Activated T-cell treated with anti-CD3 and anti-CD28 coated beads for 24 hours (primary cell): ENCODE measurements at places on chromosomes 12 and 14.
A peak's percentile ranks its signal among the peaks of the same experiment; 100 is the strongest.

- DNase-seq = no peak
Observed at GRCh38 chr12:88424791-88425730, 155.2 kb downstream of the KITLG start.

GRCh38 chr12:63952995-63953394 lies 108.5 kb downstream of the SRGAP1 start:
- no peak for DNase-seq

DNA sequence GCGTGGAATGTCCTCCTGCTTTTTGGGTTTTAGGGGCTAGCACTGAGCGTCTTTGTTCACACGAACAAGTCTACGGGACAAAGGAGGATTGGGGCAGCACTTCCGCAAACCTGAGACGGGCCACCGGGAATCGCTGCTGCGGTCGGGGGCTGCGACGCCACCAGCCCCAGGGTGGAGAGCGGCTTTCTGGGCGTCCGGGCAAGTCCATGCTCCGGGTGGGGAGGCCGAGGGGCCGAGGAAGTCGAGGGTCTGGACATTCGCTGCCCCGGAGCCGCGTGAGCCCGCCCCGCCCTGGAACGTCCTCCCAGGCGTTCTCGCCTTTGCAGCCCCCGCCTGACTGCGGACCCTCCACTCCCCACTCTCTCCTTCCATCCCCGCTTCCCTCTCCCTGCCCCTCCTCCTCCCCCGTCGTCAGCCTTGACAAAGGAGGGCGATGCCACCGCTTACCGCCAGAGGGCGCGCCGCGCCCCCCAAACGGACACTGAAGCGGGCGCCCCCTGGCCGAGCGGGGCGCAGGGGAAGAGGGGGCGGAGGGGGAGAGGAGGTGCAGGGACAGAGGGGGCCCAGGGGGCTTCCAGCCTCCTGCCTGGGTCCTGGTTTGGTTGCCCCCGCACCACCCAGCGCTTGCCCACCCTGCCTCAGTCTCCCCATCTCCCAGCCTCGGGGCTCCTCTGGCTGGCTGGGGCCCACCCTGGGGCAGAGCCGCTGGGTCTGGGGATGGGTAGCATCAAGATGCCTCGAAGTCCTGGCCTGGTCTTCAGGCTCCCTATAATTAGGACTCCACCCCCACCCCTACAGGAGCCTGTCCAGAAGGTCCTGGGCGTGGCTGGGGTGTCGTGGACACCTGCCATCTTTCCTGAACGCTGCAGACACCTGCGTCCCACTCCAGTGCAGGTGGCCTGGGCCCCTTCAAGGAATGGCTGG lies 39.1 kb upstream of the INF2 start:
- peak; percentile 59 for DNase-seq

- DNase-seq = no peak
Observed at GRCh38 chr14:104515811-104516780, 63.5 kb upstream of the C14orf180 start.

DNA sequence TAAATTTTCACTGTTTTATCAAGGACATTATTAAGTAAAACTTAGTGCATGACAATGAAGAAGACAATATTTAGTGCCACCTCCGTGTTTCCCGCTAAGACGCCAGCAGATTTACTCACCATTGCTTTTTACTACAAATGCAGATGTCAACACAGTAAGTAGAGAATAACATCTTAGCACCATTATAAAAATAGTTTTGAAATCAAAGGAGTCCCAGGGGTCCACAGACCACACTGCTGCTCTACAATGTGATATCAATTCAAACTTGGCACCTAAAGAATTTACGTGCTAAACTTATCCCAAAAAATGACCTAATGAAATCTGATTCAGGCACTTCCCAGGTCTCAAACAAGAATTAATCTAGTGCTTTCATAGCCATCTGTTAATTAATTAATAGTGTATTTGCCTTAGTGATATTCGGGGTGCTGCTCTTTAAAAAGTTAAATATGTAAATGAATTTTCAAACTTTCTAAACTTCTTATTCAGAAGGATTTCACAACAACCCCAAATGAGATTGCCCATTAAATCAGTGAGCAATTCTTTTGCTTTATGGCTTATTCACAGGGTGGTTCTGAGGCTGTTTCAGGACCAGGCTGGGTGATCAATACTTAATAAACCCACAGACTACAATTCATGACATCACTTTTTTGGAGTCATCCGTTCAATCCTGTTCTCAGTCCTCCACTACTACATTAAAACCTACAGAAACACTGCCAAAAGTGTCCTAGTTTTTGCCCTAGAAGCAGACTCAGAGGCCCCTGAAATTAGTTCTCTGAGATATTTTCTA lies 161.3 kb upstream of the LMNTD1 start:
- no peak for DNase-seq

GRCh38 chr12:25311506-25311905 lies 60.8 kb upstream of the KRAS start:
- DNase-seq = no peak

GRCh38 chr12:66120477-66120876 lies 10.1 kb downstream of the LLPH start:
- DNase-seq = no peak

GRCh38 chr12:56137853-56138571 lies 9.9 kb downstream of the ESYT1 start:
- no peak for DNase-seq

GRCh38 chr12:95390192-95390591 lies 83.8 kb upstream of the METAP2 start:
- no peak for DNase-seq

- DNase-seq = peak; percentile 4
Observed at GRCh38 chr12:98002887-98003493, 512.4 kb upstream of the TMPO start.

DNA sequence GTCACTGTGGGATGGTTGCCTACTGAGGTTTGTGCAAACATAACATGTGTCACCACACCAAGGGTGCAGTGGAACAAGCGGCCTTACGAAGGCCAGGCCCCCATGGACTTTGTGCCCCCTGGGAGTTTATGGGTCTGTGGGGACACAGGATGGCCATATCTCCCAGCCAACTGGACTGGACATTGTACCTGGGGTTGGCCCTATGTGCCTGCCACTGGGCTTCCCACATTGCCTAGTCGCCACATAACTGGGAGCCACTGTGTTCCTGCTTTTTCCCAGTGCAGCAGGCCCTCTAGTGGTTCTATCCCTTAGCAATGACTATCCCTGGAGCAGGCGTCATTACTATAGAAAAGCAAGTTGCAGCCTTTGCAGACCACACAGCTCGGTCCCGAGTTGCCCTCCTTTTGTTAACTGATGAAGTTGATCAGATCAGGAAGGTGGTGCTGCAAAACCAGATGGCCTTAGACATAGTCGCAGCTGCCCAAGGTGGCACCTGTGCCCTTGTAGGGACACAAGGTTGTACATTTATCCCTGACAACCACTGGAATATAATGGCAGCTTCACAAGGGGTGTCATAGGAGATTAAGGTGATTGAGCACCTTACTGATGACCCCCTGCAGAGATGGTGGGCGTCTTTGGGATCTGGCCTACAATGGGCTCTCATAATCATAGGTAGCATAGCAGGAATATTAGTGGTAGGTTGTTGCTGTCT lies 15.2 kb upstream of the RNASE12 start:
- no peak for DNase-seq

GRCh38 chr12:110280779-110281548 lies at the start of gene ATP2A2:
Gene ATP2A2 (plus strand): TSS chr12:110281247. CDS start chr12:110281790, 543 bp downstream.
- peak; percentile 82 for DNase-seq

GRCh38 chr14:89240414-89240813 lies 176.6 kb downstream of the FOXN3 start:
- no peak for DNase-seq

DNA sequence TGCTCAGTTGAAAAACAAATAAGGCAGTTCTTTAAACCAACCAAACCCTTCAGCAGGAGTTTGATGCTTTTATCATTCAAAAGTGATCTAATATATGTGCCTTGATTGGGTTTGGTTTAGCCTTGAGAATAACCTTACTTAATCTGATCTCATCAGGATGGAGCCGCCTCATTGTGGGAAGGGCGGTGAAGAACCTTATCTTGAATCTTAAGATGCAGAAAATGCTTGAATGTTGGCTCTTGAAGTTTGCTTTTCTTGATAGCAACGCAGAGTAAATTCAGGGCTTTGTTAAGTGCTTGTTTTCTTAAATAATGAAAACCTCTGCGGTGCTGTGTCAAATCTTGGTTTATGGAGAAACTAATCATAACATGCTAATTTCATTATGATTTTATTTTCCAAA lies 138.2 kb downstream of the MON2 start:
- no peak for DNase-seq

DNA sequence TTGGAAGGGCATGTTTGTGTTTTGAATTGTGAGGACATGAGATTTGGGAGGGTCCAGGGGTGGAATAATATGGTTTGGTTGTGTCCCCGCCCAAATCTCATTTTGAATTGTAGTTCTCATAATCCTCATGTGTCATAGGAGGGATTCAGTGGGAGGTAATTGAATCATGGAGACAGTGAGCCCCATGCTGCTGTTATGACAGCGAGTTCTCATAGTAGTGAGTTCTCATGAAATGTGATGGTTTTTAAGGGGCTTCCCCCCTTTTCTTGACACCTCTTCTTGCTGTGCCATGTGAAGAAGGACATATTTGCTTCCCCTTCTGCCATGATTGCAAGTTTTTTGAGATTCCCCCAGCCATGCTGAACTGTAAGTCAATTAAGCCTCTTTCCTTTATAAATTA lies 260.0 kb downstream of the DUSP6 start:
- peak; percentile 20 for DNase-seq

- DNase-seq = no peak
Observed at GRCh38 chr12:6323340-6323994, 13.0 kb downstream of the PLEKHG6 start.

GRCh38 chr14:74945261-74945851 lies 10.0 kb downstream of the PGF start:
- DNase-seq = no peak

DNA sequence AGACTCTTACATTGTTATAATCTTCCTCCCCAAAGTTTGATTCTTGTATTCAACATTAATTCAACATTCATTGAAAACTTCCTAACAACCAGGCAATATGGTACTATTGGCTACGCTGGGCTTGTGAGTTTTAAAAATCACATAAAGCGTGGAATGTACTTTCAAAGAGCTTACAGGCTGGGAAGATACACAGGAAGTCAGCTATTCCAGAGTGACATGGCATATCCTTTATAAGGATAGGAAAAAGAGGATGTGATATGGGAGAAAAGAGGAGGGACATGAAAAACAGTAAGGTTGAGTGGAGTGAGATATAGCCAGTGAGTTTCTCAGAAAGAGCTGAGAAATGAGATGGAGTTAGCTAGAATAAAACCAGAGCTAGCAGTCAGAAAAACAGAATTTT lies 103.6 kb upstream of the ATF7IP start:
- DNase-seq = no peak

DNA sequence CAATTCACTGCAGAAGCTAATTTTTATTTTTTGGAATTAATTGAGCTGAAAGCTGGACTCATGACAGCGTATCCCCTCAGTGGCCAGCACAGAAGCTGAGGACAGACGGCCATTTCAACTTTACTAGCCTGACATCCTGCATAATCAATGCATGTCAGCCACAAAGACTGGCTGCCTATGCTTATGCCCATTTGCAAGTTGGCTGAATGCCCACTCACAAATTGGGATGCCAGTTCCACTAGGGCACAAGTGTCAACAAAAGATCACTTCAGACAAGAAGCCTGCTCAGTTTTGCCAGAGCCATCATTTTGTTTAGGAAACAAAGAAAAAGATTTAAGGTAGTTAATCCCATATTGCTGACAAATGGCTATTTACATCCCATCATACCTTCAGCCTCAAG lies 417.6 kb downstream of the NOVA1 start:
- no peak for DNase-seq

DNA sequence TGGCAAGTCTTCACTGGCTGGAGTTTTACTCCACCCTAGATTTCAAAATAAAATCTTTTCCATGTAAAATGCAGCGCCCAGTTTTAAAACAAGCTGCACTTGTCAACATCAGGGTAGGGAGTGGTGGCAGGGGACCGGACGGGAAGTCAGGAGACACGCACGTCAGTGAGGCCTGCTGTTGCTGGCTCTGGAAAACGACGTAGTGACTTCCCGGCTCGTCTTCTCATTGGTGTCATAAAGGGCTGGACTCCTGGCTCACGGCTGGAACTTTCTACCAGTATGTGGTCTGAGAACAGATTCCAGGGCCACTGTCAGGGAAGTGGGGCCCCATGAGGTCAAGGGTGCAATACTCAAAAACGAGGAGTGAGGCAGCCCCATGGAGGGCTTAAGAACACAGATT lies 64.2 kb upstream of the FOXN3 start:
- DNase-seq = no peak

- no peak for DNase-seq
Observed at GRCh38 chr14:76546426-76547221, 170.7 kb downstream of the ESRRB start.

- DNase-seq = no peak
Observed at GRCh38 chr12:92516277-92516600, 186.6 kb upstream of the PLEKHG7 start.

- peak; percentile 51 for DNase-seq
Observed at GRCh38 chr14:77459072-77459723, 1.3 kb downstream of the AHSA1 start.

- no peak for DNase-seq
Observed at GRCh38 chr12:44777044-44777443, 99.1 kb downstream of the NELL2 start.

GRCh38 chr14:101731187-101732080 lies 30.1 kb upstream of the PPP2R5C start:
- DNase-seq = peak; percentile 83

DNA sequence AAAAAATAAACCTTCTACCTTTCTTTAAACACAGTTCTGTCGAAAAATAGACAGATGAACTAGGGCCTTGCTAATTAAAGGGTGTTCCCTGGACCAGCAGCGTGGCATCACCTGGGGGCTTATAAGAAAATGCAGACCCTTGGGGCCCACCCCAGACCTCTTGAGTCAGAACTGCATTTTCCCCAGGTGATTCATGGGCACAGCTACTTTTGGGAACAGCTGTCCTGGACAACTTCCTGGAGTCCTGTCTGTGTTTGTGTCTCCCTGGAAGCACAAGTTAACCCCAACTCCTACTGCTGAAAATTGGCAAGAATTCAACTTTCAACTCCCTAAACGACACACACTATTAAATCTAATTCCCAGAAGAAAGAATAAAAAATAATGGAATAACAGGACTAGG lies 17.8 kb downstream of the FBLN5 start:
- no peak for DNase-seq

DNA sequence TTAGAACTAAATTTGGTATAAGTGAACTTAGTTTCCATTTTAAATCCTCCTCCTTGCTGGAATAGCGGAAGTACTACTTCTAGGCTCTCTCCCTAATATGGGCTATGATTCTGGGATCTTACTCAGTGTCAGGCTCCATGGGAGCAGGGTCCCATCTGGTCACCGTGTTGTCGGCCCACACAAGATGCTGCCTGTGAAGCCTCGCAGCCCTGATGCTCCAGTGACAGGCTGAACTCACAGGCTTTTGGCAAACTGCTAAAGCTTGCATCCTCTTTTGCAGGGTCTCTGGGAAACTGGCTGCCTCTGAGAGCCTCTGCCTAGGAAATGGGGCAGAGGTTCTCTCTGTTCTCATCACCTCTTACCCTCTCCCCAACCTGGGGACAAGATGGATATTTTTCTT lies 88.4 kb downstream of the RPAP3 start:
- DNase-seq = no peak
